ENCODE measurements at places on chromosomes 4 and X. TPM values are rescaled to one million over a fixed set of nuclear protein-coding genes. Genes with fewer than 3 reads are reported as not detected.

PAGE4 gene
- not detected for total RNA-seq

NAA11 gene
- total RNA-seq: not detected

TCP11X2 gene
- total RNA-seq: not detected

SASH3 gene
- total RNA-seq: 199 TPM

MTTP gene
- total RNA-seq: 0.66 TPM

GPR82 gene
- 0.07 TPM for total RNA-seq

HSFX4 gene
- total RNA-seq: 0.20 TPM

XAGE3 gene
- total RNA-seq: not detected

SLC6A14 gene
- not detected for total RNA-seq
